ENCODE measurements at places on chromosomes 5 and 9.

- no peak for DNase-seq
Measured at GRCh38 chr5:6236858-6237481, 141.4 kb downstream of the MED10 start.

- DNase-seq: no peak
Measured at GRCh38 chr5:133400120-133400519, 212.2 kb downstream of the FSTL4 start.

DNA sequence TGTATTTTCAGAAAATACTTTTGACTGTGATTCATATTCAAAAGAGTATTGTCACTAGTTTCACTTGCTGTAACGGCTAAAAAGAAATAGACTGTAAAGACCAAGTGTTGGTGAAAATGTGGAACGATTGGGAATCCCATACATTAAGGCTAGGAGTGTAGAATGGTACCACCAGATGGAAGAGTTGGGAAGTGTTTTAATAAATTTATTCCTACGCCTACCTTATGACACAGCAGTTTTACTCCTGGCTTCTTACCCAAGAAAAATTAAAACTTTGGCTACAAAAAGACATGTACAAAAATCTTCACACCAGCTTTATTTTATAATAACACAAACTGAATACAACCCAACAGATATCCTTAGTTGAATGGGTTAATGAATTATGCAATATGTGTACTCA, 256.2 kb downstream of the TAF11L14 start:
- no peak for DNase-seq

GRCh38 chr5:87020099-87020934, 247.4 kb upstream of the RASA1 start:
- DNase-seq: peak; percentile 30

DNA sequence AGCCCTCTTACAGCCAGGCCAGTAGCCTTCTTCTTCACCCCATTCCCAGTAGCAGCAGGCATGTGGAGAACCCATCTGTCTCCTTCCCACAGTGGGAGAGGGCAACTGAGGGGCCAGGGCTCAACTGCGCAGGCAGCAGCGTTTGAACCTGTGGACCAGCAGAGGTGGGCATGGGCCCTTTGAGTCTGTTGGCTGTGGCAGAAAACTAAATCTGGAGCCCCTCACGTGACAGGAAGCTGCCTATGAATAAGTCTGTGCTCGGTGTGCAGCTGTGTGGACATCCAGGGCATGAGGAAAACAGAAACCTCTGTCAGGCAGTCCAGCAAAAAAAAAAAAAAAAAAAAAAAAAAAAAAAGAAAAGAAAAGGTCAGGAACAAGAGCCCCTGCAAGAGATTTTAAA, 189.2 kb upstream of the NR3C1 start:
- DNase-seq: no peak

DNA sequence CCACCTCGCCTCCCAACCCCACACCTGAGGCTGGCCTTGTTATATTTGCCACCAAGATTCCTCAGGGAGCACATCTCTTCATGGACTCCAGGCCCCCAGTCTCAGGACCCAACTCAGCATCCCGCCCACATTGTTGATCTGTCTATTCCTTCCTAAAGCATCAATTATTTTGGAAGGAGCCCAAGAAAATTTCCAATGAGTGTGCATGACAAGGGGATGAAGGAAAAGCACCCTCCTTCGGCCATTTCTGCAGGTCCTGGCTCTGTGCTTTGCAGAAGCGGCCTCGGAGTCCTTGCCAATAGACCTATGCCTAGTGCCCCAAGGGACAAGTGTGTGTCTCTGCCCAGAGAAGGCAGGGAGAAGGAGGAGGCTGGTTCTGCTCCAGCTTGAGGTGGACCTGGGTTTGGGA, 273.2 kb downstream of the GADD45G start:
- no peak for DNase-seq

All from SW480 (cell line).